Heart right ventricle (tissue), 16 donors: ENCODE measurements at places on chromosomes 1 and 21.

GRCh38 chr1:226708342-226708780 is 30.7 kb downstream of the ITPKB start:
- DNase-seq = no peak

- no peak for DNase-seq
These were observed 4.4 kb downstream of the PACC1 start for GRCh38 chr1:212410231-212410820.

- DNase-seq = no peak
These were observed 74.5 kb downstream of the MRPL37 start for GRCh38 chr1:54274448-54274847.

- DNase-seq = peak; percentile 30
These were observed 12.1 kb downstream of the IL24 start for GRCh38 chr1:206909161-206909882.

GRCh38 chr1:208233546-208233945 is 10.6 kb downstream of the PLXNA2 start:
- DNase-seq = no peak

- no peak for DNase-seq
These were observed 11.8 kb downstream of the TP73 start for GRCh38 chr1:3663999-3664699.

DNA sequence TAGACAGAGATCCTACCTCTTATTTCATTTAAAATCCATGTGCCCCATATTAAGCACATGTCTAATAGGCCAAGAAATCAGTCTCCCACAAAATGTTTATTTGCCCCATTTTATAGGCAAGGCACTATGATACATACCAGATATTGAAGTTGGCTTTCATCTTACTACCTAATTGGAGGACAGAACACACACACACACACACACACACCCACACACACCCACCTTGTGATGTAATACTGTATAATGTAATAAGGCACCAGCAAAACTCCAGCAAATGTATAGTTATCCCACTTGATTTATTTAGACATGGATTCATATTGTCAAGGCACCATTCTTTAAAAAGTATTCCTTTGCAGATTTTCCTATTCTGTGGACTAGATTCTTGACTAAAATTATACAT is 56.8 kb downstream of the ATP6V1G3 start:
- no peak for DNase-seq

DNA sequence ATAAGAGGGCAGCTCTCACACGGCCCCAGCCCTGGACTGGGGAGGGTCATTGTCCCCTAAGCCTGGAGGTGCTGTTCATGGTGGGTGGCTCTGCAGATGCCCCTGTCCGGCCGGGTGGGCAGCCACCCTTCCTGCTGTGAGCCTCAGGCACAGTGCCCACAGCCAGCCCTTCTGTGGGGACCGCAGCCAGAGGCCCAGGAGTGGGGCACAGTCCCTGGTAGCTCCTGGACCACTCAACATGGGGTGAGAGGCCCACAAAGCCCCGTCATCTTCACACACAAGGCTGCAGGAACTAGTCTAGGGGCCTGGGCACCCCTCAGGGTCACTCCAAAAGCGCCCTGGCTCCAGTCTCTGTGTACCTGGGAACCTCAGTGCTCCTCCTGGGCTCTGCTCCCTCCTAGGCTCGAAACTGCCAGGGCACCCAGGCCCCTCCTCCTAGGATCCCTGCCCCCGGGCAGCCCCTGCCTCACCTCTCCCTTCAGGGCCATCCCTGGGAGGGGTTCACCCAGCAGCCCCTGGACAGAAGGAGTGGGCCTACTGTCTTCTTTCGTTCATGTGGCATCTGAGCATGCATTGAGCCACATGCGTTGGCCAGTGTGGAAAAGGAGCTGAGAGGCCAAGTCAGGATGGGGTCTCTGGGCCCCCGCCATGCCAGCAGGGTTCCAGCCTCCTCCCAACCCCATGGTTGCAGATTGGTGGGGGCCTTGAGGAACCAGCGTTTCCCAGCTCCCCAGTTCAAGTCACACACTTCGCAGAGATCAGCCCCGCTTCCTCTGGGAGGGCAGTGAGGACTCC is 43.0 kb downstream of the WNT9A start:
- DNase-seq = no peak

DNA sequence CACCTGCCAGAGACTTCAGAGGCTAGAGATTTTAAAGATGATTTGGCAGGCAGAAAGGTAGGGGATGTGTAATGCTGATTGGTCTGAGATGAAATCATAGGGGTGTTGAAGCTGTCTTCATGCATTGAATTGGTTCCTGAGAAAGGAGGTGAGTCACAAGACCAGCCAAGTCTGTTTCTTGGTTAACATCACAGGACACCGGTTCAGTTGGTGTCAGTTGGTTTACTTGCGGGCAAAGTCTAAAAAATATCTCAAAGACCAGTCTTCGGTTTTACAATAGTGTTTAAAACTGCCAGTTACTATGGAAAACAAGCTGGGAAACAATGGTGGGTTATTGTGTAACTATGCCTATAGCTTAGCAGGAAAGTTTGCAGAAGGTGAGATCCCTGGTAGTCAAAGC is 305.9 kb downstream of the BARHL2 start:
- DNase-seq = no peak

DNA sequence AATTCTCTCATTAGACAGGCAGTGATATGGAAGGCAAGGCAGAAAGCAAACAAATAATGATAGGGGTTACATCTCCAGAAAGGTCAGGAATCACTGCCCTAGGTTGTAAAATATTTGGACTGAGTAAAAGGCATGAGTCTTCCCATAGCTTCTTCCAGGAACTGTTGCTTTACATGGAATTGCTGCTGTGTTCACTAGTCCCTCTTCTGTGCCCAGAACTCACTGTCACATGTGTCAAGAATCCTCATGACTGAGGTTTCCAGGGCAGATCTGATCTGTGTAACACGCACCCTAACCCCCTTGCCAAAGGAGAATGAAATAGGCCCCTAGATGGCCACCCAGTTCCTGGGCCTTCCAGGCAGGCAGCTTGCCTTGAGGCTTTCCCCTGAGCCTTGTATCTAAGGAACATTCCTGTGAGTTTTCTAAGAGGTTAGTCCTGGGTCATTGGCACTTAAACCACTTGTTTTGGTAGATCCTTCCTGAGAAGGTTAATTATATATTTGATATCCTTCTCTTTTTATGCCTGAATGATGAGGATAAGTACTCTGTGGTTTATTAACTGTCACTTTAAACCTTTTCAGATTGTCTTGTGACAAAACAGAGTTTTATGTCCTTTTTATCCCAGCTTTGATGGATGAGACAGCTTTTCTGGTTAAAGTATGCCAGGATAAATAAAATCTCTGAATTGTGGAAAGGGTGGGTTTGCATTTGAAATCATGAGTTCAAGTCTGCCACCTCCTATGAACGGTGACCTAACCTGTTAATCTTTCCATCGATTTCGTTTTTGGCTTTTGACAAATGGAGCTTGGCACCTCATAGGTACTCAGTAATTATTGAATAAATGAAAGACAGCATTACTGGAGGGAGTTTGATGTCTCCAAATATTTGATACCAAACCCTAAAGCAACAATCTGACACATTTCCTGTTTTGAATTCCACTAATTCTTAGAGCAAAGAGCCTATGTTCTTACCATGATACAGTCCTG is 163.3 kb downstream of the DHRS3 start:
- no peak for DNase-seq

GRCh38 chr1:96510391-96510790 is 211.2 kb upstream of the PTBP2 start:
- no peak for DNase-seq

- no peak for DNase-seq
These were observed 22.3 kb downstream of the MECR start for GRCh38 chr1:29208442-29208841.

GRCh38 chr1:170219163-170219562 is 73.4 kb downstream of the NTMT2 start:
- no peak for DNase-seq

DNA sequence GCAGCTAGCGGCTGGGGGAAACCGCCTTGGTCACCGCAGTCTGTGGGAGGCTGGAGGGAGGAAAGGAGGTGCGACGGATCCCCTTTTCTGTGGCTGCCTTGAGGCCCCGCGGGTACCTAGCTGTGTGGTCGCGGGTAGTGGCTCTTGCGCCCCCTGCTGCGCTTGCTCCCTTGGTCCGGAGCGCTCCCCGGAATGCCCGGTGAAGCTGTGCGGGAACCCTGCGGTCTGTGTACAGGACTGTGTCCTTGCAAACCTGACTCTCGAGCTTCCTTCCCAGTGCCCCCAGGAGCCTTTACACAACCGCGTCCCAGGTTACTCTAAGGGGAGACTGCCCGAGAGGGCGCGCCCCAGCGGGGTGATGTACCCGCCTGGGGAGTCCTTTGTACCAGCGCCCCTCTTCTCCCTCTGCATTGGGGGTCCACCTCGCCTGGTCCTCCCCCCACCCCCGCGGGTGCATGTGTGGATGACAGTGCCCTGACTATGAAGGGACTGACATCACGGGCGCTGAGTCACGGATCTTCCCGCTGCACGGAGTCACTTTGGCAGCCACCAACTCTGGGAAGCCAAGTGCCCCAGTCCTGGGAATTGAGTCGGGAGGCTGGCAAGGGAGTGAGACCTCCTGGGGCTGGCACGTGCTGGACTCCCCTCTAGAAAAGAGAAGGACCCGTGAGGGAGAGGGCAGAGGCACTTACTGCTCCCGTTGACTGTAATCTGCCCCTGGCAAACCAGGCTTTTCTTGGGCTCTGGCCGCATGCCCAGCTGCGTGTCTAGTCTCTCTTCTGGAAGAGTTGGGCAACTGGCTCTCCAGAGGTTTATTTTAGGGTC is 816 bp downstream of the IL6R start:
- peak; percentile 76 for DNase-seq

GRCh38 chr1:233904633-233905415 is at the start of gene SLC35F3:
Gene SLC35F3, plus strand, starts transcription at chr1:233904676.
- no peak for DNase-seq

DNA sequence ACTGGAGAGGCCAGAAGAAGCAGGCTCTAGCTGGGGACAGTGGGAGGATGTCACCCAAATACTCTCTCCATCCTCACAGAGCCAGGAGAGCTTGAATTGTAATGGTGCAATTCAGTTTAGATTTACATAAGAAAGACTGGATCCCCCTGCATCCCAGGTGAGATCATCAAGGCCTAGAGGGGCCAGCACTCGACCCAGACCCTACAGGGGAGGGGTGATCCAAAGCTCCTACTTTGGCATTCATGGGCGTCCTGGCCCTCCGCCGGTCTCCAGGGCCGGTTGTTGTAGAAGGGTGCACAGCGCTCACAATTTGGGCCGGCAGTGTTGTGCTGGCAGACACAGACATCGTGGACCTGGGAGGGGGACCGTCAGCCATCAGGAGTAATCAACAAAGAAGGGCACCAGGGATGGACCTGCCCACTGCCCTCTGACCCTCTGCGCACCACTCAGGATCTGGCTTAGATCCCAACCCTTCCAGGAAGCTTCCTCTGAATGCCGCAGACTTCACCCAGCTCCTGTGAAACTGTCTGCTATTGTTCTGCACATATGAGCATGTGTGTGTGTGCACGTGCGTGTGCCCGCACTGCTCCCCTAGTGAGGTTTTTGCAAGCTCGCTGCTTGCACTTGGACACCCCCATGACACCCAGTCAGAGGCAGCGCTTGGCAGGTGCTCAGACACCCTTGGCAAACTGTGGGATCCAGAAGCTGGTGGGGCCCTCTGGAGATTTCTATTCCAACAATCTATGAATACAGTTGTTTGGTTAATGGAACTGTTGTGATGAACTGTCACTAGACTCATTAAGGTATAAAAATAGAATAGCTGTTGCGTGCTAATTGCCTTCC is 21.6 kb downstream of the LAMB3 start:
- peak; percentile 29 for DNase-seq

DNA sequence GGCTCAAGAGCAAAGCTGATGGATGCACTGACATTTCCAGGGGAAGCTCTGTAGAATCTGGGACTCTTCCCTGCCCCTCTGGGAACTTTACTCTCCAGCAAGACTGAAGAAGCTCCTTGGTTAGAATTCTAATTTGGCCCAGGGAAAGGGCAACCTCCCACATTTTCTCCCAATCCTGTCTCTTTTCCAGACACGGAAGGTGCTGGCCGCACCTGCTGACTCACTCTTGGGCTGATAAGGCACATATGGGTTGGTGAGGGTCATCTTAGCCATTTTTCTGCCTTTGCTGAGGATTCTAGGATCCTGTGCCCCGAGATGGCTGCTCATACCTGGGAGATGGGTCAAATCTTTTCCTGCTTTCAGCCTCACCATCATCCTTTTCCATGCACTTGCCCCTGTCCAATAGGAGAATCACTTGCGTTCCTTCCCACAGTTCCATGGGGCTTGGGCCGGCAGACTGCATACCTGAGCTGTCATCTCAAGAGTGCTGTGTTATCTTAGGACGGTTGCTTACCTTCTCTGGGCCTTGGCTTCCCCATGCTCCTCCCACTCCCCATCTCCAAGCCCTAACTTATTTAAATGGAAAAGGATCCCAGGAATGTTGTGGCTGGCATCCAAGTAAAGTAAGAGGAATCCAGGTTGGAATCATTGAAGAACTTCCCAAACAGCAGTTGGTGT is 1.3 kb downstream of the TINAGL1 start:
- no peak for DNase-seq

DNA sequence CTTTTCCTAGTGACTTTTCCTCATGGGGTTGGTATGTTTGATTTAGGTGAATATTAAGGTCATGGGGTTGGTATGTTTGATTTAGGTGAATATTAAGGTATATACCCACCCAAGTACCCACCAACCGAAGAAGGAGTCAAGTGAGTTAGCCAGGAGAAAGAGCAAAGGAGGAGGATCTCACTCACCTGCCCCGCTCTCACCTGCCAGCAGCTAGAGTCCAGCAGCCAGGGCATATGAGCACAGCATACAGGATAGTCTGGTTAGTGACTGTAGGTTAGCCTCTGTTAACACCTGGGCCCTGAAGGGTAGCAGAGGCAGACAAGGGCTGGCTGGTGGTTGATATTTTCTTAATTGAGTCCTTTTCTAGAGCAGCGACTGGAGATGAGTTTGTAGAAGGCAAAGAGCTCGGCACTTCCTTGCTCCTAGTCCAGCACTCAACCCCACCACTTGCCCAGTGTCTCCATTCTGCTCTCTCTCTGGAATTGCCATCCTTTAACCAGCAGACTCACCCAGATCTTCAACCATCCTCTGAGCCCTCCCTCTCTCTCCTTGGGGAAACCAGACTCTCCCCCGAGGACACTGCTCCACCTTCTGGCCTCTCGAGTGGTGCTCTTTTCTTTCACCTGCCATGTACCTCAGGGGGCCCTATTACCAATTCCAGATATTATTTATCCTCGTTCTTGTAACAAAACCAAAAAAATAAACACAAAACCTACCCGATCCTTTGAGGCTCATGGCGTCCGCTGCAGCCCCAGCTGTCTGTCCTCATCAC is 16.3 kb upstream of the DESI2 start:
- no peak for DNase-seq

GRCh38 chr1:245986404-245987218 is 520.5 kb downstream of the SMYD3 start:
- no peak for DNase-seq
